ENCODE measurements at places on chromosomes 11 and 22.

DNA sequence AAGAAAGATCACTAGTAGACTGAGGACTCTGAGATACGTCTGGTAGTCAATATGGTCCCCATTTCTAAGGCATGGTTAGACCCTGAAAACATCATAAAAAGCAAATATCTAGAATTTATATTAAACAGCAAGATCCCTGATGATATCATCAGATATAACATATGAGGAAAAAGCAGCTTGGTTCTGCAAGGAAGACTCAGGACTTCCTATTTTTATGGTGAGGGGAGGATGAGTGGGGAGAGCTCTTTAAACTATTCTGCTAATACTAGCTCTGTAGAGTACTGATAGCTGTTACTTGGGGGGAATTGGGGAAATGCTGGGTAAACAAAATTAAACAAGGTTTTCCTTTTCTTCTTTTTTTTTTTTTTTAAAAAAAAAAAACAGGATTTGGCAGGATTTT lies 235.8 kb downstream of the SWAP70 start:
- no peak for DNase-seq

GRCh38 chr11:122646549-122647340 lies 8.8 kb upstream of the UBASH3B start:
- DNase-seq: no peak

GRCh38 chr11:16276251-16276650 lies 80.1 kb downstream of the SOX6 start:
- no peak for DNase-seq

DNA sequence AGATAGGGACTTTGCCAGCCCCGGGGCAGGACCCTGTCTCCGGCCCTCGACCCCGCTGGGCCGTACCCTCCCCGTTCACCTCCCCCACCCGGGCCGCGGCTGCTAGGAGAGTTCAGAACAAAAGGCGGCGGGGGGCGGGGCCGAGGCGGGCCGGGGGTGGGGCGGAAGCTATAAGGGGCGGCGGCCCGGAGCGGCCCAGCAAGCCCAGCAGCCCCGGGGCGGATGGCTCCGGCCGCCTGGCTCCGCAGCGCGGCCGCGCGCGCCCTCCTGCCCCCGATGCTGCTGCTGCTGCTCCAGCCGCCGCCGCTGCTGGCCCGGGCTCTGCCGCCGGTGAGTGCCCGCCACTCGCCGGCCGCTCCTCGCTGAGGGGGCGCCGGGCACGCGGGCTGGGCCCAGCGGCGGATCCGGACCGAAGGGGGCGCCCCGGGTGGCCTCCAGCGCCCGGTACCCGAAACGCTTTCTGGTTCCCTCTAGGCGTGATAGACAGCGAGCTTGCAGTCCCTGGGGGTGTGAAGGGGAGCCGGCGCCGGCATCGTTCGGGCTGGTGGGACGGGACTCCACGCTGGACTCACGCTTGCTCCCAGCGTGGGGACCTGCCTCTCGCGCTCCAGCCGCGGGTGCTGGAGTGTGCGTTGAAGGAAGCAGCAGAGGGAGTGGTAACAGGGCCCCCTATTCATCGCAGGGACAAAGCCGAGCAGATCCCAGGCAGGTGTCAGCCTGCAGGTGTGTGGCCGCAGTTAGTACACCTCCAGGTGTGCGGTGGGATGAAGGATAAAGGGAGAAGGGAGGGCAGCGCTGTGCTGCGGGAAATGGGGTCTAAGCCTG lies at the start of gene MMP11:
TSS of gene MMP11 (plus strand) at position 201 of the 825 bp plus-strand sequence. CDS start at position 223, 22 bp downstream.
- peak; percentile 28 for DNase-seq

DNA sequence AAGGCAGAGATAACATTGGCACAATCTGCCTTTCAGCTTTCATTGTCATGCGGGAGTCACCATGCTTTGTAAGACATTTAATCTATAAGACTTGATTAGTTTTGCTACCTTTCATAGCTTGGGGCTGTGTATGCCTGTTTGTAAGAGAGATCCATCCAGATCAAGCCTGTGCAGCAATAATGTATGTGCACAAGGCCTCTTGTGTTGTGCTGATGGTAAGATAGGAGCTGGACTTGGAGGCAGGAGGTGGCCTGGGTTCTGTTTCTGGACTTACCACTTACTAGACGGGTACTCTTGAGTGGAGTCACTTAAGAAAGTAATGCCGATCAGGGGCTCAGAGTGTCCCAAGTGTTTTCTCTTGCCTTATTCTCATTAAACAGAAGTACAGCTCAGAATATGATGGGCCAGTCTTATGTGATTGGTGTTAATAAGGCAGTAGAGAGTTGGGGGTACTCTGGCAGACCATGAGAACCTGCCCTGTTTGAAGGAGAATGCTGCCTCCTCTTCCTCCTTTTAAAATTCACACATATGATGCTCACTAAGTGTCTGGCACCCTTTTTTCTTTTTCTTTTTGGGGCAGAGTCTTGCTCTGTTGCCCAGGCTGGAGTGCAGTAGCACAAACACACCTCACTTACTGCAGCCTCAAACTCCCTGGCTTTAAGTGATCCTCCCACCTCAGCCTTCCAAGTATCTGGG lies 30.9 kb downstream of the PTPRJ start:
- DNase-seq: no peak

- DNase-seq: no peak
Observed at GRCh38 chr11:100719362-100719761, 32.3 kb downstream of the ARHGAP42 start.

- no peak for DNase-seq
Observed at GRCh38 chr22:36764060-36764459, 11.9 kb downstream of the IFT27 start.

DNA sequence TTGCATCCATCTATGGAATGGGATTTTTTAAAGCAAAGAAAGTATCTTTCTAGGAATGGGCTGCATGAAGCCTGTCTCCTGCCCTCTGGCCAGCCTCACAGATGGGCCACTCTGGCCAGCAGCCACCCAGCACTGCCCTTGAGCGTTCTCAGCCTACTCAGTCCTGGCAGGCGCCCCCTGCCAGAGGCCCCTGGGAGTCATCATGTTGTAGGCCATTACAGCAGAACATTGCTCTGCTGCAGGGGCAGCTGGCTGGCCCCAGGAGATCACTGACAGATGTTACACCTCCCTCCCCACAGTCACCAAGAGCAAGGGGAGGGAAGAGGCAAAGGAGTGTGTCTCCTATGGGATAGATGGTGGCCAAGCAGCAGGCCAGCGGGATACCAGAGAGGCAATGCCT lies 363.7 kb downstream of the NXPE2 start:
- no peak for DNase-seq

DNA sequence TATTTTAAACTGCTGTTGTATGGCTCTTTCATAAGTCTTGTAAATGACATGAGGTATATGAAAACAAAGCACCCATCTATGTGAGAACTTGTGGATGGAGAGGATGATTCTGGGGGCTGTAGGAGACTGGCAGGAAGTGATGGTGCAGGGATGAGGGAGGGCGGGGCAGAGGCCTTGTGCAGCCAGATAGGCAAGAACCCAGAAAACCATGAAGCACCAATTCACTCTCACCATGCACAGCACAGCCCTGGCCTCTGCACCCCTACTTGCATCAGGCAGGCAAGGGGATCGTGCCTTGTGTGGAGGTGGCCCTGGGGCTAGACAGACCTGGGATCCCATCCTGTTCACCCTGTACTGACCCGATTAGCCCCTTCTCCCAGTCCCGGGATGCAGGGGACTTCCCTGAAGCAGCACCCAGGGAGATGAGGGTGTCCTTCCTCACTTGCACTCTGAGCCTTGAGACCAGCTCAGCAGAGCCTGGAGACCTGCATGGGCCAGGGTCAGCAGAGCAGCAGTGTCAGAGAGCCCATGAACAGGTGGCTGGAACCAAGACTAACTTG lies 85.5 kb downstream of the MORC2 start:
- DNase-seq: no peak

DNA sequence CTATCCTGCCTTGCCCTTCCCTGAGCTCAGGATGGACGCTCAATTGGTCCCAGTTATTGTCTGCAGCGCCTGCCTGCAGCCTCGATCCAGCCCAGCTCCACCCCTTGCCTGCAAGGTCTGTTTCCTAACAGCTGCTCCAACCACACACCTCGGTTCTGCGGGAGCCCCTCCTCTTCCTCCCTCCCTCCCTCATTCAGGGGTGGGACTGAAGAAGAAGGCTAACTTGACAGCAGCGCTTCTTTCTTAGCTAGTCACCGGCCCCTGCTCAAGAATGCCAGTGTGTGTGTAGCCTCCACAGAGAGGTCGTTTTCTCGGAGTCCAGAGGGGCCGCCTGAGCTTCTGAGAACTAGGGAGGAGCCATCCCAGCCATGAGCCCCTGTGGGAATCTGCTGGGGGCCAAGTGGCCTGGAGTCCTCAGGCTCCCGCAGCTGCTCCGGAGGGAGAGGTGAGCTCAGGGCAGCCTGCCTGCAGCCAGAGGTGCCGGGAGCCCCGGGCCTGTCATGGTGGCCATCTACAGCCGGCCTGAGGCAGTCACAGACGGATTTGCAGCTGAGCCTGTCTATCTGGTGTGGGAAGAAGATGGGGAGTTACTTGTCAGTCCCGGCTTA lies 36.1 kb downstream of the LIMK2 start:
- peak; percentile 16 for DNase-seq

DNA sequence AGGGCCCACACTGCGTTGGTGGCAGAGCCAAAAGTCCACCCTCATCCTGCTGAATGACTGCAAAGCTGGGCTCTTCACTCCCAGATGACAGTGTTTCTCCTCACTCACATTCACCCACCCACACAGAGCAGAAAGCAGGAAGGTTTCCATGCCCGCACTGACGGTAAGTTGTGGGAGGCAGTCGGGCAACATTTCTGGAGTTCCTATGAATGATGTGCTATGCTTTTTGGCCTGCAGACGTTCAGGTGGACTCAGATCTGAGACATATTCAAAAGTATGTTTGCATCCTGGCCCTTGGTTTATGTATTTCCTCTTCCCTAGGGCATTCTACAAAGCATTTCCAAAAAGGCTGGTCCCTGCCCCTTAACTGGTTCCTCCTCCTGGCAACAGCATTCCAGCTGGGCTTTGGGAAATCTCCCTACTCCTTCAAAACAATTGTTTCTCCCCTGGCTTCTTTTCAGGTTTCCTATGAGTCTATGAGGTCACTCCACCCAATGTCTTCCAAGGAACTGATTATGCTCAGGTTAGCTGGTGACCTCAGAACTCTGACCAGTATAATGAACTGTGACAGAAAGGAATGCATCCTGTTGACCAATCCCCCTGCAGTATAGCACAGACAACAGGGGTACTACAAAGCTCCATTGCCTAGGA lies 36.4 kb downstream of the PACSIN2 start:
- no peak for DNase-seq

DNA sequence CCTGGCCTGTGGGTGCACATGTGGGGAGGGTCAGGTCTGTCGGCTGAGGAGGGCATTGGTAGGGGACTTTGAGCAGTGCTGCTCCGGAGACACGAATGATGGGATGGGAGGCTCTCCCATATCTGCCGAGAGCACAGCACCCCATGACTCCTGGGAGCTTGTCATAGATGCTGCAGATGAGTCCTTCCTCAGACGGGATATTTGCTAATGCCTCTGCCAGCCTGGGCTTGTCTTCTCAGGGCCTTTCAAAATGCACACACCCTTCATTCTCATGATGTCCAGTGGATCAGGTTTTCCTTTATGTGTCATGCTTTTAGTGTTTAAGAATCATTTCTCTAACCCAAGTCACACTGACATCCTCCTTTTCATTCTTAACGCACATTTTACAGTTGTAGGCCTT lies 8.1 kb upstream of the RNH1 start:
- no peak for DNase-seq

GRCh38 chr11:124069429-124070401 lies 28.6 kb upstream of the OR10G7 start:
- no peak for DNase-seq

DNA sequence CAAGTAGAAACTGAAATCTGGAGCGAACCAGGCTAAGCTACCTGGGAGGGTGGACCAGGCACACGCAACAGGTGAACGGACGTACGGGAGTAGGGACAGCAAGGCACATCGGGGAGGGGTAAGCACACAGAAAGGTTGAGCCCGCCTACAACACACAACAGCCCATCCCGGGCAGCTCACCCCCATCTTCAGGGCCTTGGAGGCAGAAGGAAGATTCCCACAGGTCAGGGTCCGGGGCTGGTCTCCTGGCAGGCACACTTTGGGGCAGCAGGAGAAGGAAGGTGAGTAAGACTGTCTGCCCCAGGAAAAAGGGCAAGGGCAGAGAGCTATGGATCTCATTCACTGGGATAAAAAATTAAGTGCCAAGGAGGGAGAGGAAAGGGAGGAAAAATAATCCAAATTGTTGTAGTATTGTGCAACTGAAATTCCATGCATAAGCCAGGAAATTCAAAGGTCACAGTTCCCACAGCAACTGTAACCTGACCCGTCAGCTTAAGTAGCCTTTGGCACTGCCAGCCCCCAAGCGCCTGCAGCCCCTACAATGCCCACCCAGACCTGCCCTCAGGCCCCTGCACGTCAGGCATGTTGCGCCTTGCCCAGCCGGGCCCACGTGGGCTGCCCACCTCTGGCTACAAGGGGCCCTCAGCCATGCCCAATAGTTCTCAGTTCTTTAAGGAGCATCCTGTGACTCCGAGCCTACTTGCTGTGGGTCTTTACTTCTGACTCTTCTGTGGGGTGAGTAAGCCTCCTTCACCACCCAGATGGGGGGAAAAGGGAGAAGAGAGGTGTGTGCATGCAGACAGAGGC lies 51.8 kb downstream of the MICAL3 start:
- no peak for DNase-seq

DNA sequence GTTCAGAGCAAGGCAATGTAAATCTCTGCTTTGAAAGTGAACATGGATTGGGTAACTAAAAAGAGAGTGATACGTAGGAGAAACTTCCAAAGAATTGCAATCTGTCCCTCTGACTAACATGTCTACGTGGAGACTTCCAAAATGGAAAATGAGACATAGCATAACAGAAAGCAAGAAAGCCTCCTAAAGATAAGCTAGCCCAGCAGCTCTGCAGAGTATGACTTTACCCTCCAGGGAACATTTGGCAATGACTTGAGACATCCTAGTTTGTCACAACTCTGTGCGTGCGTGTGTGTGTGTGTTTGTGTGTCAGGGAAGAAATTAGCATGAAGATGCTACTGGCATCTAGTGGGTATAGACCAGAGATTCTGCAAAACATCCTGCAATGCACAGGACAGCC lies 817.4 kb downstream of the NTM start:
- DNase-seq: no peak

DNA sequence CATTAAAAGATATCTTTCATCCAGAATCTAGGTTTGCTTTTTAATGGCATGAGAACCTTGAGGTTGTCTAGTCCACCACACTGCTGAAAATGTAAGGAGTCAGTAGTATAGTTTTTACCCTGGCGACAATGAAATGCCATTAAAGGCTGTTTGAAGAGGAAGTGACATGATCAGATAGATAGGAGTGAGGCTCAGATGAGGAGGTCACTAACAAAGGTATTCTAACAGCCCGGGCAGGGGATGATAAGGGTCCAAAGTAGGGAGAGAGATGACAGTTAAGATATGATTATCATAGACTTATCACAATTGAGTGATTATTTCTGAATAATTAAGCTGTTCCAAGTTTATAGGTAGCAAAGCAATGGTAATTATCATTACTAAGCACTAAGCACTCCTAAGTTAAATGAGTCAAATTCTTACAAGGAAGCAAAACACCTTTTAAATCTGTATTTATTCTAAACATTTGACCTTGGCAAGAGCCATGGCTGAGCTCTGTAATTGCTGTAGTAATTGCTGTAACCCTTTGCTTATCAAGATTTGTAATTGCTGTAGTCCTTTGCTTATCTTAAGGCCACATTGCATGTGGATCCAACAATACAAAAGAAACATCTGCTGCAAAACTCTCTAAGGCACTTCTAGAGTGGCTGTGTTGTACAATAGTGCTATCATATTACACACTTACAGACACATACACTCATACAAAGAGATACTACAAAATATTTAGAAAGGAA lies 92.6 kb downstream of the ENTHD1 start:
- no peak for DNase-seq

Measured in stimulated activated CD8-positive, alpha-beta memory T cell treated with anti-CD3 and anti-CD28 coated beads, Interleukin-2, amount 100 ng/mL, for 1 hour (primary cell).